ENCODE measurements at places on chromosomes 11 and 22.
A peak's percentile ranks its signal among the peaks of the same experiment; 100 is the strongest.

DNA sequence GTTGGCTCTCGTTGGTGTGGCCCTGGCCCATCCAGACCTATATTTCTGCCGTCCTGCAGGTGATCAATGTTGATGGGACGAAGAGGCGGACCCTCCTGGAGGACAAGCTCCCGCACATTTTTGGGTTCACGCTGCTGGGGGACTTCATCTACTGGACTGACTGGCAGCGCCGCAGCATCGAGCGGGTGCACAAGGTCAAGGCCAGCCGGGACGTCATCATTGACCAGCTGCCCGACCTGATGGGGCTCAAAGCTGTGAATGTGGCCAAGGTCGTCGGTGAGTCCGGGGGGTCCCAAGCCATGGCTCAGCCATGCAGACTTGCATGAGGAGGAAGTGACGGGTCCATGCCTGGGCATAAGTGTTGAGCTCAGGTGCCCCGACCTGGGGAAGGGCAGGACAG is 57.1 kb upstream of the PPP6R3 start:
- no peak for DNase-seq

- DNase-seq = no peak
These were observed 42.9 kb upstream of the ARHGAP32 start for GRCh38 chr11:129234978-129235377.

- no peak for DNase-seq
These were observed 10.5 kb downstream of the ELFN2 start for GRCh38 chr22:37416827-37417226.

DNA sequence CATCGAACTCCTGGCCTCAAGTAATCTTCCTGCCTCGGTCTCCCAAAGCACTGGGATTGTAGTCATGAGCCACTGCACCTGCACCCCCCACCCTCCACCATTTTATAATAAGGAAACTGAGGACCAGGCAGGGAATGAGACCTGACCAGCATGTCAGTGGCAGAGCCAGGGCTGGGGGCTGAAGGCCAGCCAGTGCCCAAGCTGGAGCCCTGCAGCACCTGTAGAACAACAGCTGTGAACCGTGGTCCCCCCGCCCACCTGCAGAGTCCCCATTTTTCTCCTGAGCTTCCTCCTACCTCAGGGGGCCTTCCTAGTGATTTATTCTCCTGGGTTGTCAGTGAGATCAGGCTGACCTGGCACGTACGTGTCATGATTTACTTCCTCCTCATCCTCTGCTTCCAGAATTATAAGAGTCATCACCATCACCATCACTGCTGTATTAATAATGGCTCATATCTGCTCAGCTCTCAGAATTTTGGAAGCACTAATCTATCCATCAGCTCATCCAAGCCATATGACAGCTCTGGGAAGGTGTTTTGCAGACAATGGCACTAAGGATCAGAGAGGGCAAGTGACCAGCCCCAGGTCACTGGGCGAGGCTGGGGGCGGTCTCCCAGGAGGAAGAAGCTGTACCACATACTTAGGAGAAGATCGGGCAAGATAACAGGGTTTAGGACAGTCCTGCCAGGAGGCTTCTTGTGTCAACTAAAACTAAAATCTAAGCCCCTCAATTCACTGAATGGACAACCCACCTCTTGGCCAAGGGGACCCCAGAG is 5.5 kb upstream of the SLCO2B1 start:
- DNase-seq = no peak

GRCh38 chr22:27796829-27797519 is 4.6 kb downstream of the MN1 start:
- no peak for DNase-seq

DNA sequence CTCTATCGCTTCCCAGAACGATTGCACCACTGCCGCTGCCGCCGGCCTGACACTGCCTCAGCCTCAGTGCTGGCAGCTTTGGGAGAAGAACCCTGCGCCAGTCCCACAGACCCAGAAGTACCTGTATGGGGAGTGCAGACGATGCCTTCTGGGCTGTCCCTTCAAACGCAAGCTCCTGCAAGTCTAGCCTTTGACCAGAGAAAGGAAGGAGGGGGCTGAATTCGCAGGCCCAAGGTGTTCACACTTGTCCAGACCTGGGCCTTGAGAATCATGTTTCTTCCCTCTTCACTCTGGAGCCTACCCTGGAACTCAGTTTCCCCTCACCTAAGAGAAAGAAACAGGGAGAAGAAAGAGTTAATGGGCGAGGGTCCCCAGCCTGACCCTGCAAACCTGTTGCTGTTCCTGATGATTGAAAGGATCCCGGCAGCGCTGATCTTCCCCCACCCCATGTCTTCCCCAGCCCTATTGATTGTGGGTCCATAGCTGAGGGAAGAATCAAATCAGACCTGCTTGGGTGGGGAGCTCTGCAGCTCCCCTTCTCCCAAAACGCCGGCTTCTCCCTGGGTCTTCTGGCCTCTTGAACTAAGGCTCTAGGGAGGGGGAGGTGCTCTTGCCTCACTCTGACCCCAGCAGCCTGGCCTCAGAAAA is 786 bp upstream of the MCAM start:
- DNase-seq = no peak

DNA sequence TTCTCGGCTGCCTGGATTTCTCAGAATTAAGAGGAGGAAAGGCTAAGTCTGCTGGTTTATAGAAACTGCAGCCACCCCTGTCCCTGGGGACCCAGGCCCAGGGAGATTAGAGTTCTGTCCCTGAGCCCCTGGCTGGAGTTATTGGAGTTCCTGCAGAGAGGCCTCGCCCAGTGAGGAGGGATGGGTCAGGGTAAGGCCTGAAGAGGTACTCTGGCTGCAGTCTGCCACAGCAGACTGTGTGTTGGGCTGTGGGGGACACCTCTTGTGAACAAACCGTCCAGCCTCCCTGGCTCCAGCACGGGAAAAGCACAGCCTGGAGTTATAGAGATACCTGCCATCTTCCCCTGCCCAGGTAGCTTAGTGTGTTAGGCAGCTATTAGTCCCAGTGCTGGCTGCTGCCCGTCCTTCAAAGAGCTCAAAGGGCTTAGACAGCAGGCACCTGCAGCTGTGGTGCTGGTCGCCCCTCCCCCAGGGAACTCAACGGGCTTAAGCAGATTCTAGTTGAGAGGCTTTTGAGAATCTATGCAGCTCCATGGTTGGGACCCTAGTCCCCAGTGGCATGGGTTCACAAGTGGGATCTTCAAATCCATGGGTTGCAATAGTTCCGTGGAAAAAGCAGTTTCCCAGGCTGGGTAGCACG is 36.6 kb upstream of the MUC15 start:
- DNase-seq = no peak

DNA sequence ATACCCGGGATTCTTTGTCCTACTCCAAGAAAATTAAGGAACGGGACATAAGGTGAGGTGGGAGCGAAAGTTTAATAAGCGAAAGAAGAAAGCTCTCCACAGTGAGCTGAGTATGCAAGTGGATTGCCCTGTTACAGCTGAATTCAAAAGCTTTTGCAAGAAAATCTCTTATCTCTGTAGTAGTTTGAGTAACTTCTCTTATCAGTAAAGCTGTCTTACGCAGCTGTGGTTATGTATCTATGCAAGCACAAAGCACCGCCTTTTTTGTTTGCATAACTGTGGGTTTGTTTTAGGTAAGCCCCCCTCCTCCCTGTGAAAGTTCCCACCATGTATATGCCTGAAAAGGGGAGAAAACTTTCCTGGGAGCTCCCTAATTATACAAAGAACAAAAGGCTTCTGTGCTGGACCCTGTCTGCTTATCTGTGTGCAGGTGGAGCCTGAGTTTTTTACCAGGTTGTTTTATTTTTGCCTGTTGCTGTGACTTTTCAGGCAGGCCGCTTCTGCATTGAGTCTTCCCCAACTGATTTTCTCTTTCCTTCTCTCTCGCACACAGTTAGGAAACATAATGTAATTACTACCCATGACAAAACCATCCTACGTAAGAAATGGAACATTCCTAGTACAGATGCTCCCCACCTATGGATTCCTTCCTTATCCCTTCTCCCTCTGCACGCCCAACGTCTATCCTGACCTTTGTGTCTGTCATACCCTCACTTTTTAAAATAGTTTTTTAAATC is 837 bp upstream of the PLAAT5 start:
- DNase-seq = no peak

GRCh38 chr11:72621008-72621610 is 53.1 kb downstream of the PDE2A start:
- DNase-seq = no peak

GRCh38 chr11:69145050-69145380 is 10.7 kb upstream of the SMIM38 start:
- DNase-seq = no peak

GRCh38 chr22:22193923-22194322 is 50.7 kb upstream of the VPREB1 start:
- DNase-seq = no peak

- no peak for DNase-seq
These were observed 878.5 kb upstream of the LRRC4C start for GRCh38 chr11:42337786-42338455.

DNA sequence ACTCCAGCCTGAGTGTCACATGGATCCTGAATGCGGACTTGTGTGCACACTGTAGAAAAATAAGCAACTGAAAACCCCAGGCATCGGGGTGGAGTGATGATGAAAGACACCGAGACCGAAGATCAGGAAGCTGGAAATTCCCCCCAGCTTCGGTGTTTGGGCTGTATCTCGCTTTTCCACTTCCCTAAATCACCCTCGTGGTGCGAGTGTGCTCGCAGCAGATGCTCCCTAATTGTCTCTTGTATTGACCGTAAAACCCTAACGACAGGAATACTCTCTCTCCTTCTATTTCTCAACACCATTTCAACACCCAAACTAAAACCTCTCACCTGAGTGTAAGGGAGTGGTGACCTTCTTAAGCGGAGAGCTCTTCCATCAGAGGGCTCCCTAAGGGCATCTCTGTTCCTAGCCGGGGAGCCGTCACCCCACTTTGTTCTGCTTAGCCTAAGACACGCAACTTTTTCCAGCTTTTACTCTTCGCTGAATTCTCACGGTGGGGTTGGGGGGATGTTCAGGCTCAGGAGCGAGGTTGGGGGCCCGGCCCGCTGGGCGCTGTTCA is 635 bp upstream of the GRK3 start:
- DNase-seq = no peak

- DNase-seq = no peak
These were observed 74.2 kb downstream of the MED15 start for GRCh38 chr22:20581503-20582170.

DNA sequence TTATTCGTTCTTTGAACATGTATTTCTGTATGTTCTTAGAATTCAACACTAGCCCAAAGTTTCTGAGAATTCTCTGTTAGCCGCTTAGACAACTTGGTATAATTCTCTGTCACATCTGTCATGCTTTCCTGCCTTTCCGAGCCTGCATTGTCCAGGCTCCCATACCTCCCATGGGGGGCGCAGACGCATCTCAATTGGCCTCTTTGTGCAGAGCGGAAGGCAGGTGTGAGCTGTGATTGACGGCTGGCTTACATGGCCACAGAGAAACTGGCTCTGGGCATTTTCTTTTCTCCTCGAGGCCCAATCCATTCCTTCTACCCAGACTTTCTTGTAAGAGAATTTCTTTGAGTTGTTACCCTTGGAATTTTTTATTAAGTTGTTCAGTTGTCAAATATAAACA is 132.7 kb upstream of the SESN3 start:
- DNase-seq = peak; percentile 33

DNA sequence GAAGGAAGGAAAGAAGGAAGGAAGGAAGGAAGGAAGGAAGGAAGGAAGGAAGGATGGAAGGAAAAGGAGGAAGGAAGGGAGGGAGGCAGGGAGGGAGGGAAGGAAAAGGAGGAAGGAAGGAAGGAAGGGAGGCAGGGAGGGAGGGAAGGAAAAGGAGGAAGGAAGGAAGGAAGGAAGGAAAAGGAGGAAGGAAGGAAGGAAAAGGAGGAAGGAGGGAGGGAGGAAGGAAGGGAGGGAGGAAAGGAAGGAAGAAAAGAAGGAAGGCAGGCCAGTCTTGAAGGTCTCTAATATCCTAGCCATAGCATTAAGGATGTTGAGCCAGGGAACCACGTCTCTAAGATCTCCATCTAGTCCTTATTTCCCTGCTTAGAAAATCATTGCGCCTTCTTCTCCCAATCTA is 78.8 kb downstream of the TMPRSS5 start:
- DNase-seq = no peak

DNA sequence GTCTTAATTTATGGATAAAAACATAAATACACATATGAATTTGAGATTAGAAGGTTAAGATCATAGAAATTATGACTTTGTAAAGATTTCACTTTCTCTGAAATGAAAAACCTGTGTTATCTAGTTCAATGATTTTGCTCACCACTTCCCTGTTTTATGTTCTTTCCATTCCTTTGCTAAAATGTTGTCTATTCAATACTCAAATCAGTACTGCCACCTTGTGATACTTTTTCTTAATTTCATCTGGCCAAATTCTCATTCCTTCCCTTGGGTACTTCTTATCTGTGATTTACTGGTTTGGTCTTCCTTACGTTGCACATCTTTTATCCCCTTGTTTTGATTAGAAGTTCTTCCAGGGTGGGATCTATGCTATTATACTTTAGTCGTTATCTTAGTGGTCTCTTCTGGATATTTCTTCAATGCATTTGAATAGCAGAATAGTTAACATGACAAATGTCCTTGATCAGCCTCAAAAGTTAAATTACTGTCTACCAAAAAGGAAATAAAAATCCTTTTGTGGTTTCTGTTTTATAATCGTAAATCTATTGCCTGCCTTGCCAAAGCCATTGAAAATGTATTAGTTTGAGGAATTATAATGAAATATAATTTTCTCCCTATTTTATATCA is 197.0 kb downstream of the PGR start:
- DNase-seq = peak; percentile 32

- no peak for DNase-seq
These were observed 725.1 kb upstream of the CHORDC1 start for GRCh38 chr11:90947930-90948329.

DNA sequence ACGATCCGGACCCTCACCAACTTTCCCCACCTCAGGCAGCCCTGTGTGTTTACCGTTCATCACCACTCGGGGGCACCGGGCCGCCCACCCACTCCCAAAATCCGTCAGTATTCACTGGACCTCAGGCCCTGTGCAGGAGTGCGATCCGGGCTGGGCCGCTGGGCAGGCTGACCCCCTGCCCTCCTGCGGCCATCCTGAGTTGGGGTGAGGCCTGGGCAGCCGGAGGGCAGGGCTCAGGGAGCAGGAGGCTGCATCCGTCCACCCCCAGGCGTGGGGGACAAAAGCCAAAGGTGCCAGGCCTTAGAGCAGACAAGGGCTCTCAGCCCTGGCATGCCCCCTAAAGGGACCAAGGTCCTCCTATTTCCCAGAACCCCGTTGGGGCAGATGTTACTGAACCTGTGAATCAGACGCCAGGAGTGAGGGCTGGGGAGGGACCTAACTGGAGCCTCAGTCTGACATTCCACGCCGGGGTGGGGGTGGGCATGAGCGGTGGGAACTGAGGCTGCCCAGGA is 16.8 kb upstream of the TMEM191C start:
- DNase-seq = no peak

- DNase-seq = no peak
These were observed 3.6 kb downstream of the TNNI2 start for GRCh38 chr11:1842149-1843097.
